BJ (cell line): ENCODE measurements at places on chromosomes 1 and 21.

DNA sequence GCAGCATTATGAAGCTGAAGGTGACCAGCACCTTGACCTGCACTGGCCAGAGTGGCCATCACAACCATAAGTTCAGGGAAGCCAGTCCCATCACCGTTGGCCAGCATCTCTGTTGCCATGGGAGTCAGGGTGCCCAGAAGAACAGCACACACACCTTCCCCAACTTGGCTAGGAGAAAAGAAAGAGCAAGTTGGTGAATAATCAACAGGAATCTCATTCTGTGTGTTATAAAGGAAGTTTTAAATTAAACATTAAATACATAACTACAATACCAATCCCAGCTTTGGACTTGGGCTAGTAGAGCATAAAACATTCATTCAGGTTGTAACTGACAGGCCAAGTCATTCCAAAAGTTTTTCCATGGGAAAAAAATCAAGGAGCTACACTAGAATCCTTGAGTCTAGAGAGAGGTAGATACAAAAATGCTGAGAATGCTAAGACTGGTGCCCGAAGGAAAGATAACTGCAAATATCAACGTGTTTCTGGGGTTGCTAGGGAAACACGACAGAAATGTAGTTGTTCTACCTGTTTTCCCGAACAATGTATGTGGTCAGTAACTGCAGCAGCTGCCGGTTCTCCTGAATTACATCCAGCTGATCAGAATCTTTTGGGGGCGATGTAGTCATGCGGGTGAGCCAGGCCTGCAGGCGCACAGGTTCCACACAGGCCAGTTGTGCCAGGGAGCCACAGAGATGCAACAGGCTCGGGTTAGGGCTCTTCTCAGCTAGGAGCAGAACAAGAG lies 45.6 kb downstream of the UBR4 start:
- DNase-seq, result no peak

DNA sequence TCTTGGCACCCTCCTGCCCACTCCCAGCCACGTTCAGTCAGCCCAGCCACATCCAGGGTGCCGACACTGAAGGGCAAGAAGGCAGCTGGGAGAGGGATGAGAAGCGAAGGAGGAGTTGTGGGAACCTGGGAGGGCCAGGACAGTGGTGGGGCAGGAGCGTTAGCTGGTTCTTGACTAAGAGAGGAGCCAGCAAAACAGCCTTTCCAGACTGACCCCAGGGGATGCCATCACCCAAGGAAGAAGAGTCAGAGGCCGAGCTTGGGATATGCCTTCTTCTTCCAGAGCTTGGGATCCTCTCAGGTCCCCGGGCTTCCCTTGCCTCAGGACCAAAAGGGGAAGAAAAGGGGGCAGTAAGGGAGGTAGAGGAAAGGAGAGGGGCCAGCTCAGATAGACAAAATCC lies 7.2 kb downstream of the INKA2 start:
- no peak for DNase-seq

DNA sequence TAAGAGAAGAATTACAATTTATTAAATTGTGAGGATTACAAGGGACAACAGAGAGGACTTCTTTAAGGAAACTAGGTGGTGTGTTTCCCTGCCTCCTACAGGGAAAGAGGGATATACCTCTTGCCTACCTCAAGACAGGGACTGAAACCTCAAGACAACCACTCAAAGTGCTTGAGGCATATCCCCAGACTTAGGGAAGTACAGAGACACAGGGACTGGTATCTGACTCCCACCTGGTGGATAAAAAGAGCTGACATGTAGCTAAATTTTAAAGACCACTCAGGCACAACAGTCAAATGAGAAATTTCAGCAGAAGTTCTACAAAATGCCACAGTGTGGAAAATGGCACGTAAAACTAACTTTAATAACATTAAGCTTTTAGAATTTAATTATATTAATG lies 21.3 kb downstream of the DENND2C start:
- DNase-seq, result no peak

DNA sequence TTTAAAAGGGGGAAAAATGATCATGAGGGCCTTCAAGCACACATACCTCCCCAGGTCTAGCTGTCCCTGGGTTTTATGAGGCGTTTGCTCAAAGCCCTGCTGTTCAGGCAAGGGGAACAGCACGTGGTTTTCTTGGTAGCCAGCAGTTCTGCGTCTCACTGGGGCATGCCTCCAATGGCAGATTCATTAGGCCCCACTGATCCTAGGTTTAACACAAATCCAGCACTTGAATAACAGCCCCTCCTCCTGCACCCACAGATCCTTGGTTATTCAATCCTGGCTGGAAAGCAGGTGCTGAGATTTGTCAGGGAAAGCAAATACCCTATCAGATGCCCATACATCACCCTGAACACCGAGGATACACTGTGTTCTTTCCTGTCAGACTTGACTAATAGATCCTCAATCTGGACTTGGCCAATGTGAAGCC lies 106.4 kb downstream of the ZC3H11B start:
- no peak for DNase-seq

- DNase-seq, result no peak
Measured at GRCh38 chr21:28749536-28749935, 243.1 kb downstream of the LTN1 start.

- DNase-seq, result no peak
Measured at GRCh38 chr1:46802081-46802480, 3.2 kb downstream of the CYP4B1 start.

DNA sequence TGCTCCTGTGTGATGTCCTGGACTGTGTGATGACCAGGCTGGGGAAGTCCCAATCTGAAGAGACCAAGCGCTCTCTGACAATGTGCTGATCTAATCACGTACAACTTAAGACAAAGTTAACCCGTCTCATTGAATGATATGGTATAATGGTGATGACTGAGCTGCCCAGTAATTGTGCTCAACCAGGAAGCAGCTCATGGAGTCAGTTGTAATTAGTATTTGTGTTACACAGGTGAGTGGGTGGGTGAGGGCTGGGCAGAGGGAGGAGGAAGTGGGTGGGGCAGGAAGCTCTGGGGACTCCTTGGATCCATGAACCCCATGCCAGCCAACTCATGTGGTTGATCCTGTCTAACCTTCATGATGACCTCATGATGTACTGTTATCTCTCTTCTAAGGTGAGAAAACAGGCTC lies 8.7 kb upstream of the ECE1 start:
- no peak for DNase-seq

GRCh38 chr1:17356387-17357026 lies 15.5 kb upstream of the PADI6 start:
- no peak for DNase-seq

DNA sequence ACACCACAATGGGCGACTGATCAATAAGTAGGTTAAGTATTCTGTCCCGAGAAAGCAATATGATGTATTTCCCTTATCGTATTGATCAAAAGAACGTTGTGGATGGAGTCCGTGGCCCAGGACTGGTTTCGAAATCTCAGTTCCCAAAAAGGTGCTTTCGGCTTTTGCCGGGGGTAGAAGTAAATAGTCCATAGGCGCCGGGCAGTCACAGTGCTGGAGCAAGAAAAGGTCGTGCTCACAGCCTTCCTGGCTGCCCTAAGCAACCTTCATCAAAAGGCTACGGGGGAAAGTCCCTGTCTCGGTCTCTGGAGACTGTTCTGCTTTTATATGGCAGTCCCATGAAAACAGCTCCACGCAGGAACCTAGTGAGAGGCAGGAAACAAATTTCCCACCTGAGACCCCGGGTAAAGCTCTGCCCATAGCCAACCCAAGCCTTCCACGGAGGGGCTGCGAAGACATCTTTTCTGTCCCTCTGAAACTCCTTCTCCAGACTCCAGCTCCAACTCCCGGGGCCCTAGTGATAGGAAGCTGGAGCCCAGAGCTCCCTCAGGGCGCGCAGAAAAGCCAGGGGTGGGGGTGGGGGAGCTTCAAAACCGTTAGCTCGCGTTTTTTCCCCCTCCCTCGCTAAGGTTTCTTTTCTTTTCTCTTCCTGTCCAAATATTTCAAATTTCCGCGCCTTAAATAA lies 7.0 kb downstream of the CDKN2C start:
- DNase-seq, result no peak

- DNase-seq, result no peak
Measured at GRCh38 chr1:113540335-113540734, 150.0 kb downstream of the MAGI3 start.

- DNase-seq, result no peak
Measured at GRCh38 chr1:47866601-47867437, 130.4 kb downstream of the TRABD2B start.

- no peak for DNase-seq
Measured at GRCh38 chr1:52899445-52899894, 22.1 kb downstream of the ECHDC2 start.

GRCh38 chr1:95640746-95641145 lies 406.7 kb downstream of the RWDD3 start:
- no peak for DNase-seq

- DNase-seq, result no peak
Measured at GRCh38 chr1:181104042-181104789, 15.7 kb downstream of the IER5 start.

GRCh38 chr1:204373911-204374310 lies 14.2 kb upstream of the PLEKHA6 start:
- no peak for DNase-seq

DNA sequence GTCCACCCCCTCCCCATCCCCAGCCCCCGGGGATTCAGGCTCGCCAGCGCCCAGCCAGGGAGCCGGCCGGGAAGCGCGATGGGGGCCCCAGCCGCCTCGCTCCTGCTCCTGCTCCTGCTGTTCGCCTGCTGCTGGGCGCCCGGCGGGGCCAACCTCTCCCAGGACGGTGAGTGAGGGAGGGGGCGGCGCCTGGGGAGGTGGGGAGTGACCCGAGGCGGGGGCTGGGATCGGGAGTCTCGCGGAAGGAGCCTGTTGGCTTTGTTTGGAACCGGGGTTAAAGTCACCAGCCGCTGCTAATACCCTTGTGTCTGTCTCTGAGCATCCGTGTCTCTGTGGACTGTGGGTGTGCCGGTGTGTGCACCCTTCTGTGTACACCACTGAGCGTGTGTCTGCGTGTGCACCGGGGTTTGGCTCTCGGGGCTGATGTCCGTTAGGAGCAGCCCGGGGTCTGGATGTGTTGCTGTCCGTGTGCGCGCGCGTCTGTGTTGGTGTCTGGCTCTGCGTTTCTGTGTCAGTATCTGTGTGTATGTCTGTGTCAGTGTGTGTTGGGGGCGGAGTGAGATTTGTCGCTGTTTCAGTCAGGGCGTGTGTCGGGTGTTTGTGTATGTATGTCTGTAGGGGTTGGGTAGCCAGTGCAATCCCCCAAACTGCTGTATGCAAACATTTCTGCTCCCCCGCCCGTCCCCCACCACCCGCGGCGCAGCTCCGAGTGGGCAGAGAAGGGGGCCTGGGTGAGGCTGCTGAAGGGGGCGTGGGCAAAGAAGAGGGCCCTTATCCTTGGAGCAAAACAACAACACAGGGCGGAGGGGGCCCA lies 480 bp downstream of the CADM3 start:
- no peak for DNase-seq

GRCh38 chr21:20946701-20947100 lies 51.5 kb upstream of the NCAM2 start:
- no peak for DNase-seq

- DNase-seq, result no peak
Measured at GRCh38 chr1:9286556-9286955, 6.1 kb upstream of the SPSB1 start.

GRCh38 chr1:36773827-36774541 lies 260.3 kb downstream of the GRIK3 start:
- DNase-seq, result no peak

DNA sequence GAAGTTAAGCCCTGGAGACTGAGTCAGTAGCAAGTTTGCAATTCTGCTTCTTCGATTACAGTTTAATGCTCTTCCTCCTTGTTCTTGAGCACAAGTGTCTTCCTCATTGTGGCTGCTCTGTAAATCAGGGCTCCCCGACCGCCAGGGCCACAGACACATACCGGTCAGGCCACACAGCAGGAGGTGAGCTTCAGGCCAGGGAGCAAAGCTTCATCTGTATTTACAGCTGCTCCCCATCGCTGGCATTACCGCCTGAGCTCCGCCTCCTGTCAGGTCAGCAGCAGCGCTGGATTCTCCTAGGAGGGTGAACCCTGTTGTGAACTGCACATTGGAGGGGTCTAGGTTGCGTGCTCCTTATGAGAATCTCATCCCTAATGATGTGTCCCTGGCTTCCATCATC lies 1.7 kb upstream of the TRAPPC10 start:
- no peak for DNase-seq

DNA sequence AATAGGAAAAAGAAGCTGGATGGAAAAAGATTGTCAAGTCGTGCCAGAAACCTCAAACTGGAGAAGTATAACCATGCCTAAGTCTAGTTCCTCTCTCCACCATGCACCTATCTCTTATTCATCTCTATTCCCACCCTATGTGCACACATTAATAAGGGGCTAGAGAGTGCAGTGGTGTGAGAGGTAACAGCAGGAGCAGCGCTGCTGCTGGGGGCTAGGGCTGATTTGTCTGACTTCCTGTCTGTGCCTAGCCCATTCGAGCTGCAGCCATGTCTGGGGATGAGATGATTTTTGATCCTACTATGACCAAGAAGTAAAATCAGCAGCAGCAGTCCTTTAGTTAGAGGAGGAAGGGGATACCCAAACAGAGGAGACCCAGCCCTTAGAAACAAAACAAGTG lies 43.0 kb downstream of the TRIM33 start:
- no peak for DNase-seq

DNA sequence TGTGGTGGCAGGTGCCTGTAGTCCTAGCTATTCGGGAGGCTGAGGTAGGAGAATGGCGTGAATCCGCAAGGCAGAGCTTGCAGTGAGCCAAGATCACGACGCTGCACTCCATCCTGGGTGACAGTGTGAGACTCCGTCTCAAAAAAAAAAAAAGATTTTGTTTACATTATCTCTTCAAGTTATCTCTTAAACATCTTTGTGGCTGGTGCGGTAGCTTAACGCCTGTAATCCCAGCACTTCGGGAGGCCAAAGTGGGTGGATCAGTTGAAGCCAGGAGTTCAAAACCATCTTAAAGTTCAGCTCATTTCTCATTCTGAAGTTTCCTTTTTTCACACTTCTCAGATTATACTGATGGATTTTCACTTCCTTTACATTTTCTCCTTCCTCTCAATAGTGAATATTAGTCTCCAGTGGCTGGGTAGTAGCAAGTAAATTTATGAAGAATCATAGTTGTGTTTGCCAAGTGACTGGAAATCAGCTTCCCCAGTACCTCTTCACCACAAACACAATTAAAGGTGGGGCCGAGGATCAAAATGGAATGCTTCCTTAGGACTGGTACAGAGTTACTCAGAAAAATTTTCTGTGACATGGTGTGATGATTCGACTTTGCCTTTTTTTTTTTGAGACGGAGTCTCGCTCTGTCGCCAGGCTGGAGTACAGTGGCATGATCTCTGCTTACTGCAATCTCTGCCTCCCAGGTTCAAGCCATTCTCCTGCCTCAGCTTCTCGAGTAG lies 13.8 kb downstream of the PIP5K1A start:
- DNase-seq, result no peak
